Fibroblast of villous mesenchyme (primary cell): ENCODE measurements at places on chromosomes 4 and X. TPM values are rescaled to one million over a fixed set of nuclear protein-coding genes. Genes with fewer than 3 reads are reported as not detected.

DNA sequence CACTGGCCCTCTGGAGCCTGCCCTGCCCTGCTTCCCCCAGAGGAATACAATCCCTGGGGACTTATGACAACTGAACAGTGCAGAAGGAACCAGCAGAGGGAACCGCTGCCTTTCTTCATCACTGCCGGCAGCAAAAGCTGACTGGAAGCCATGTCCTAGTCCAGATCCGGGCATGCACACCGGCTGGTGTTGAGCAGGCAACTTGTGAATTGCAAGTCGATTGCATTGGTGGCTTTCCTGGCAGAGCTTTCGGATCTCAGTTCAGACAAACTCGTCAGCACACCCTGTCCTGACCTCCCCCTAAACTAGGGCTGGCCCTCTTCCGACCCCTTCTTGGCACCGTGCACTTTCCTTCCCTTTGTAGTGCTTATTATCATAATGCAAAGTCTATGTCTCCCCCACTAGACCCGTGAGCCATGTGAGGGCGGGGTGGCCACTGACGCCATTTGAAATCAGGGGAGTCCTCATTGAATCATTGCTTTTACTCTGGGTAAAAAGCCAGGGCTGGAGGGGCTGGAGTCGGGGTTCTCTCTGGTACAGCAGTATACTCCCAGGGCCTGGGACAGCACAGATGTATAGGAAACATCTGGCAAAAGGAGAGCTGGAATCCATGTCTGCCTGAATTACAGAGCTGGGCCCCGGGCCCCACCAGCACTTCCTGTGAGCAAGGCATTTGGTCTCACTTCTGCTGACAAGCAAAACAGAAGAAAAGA is 1.8 kb downstream of the ARHGAP4 start:
- DNase-seq = peak; percentile 51

DNA sequence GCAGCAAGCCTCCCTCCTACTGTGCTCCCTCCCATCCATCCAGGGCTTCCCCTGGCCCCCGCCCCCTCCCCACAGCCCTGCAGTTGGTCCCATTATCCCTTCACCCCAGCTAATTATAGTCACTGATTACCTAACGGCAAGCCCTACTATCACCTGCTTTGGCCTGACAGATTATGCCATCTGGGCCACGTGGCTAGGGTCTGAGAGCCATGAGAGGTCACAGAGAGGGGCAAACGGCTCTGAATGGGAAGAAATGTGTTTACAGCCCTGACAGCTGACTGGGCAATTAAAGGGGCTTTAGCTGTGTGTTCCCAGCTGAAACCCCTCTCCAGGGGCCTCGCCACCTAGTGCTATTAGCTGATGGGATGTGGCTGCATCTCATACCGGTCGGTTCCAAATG is 134.4 kb upstream of the CPEB2 start:
- DNase-seq = no peak

- DNase-seq = peak; percentile 51
These were observed 52.6 kb downstream of the HPRT1 start for GRCh38 chrX:134512566-134512965.

DNA sequence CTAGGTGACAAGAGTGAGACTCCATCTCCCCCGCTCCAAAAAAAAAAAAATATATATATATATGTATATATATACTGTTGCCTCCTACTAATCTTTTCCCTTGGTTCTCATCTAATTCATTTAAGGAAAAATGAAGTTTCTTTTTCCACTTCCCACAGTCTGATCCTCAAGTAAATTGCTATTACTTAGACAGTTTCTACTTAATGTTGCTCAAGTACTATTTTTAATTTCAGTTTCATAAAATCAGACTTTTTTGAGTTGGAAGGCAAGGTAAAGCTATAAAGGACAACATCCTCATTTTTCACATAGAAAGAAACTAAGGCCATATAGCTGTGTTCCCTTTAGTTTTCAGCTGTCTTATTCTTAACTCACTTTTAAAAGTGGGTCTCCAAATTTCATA is 5.8 kb downstream of the RXFP1 start:
- no peak for DNase-seq

DNA sequence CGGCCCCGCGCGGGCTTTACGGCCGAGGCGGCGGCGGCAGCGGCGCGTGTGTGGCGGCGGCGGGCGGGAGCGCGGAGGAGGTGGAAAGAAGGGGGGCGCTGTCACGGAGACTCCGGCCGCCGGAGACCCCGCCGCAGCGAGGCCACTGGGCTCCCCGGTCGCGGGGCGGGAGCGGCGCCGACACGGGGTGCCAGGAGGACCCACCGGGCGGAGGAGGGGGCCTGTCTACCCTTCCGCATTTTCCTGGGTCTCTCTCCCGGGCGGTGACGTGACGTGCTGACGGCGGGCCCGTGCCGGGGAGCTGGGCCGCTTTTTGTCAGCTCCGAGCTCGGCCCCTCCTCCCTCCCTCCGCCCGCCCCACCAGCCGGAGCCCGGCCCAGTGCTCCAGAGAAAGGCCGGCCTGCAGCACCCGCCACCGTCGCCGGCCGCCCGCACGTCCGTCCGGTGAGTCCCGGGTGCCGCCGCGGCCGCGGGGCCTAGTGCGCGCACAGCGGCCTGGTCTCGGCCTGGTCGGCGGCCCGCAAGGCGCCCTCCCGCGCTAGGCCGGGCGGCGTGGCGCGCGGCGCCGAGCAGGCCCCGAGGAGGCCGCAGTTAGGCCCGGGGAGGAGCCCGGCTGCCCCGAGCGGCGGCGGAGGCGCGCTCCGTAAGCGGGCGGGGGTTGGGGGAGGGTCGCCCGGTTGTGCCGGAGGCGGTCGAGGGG is at the start of gene ZFX:
TSS of gene ZFX (plus strand) at position 379 of the 700 bp plus-strand sequence. CDS start 23,014 bp downstream, outside the sequence.
- DNase-seq = peak; percentile 63

DNA sequence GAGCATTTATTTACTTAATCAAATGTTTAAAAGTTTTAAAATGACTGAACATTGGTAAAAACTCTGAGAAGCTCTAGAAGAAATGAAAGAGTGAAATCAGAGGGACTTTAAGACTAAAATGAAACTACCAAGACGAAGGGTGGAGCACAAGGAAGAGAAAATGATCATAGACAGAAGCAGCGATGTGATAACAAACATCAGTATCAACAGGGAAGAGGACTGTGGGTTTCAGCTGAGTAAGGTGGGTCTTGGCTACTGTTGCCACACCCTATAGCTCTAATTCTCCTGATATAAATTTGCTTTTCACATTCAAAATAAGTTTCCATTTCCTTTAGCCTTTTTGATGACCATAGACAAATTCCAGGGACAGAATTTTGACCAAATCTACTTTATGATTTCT is 18.4 kb downstream of the SOD3 start:
- no peak for DNase-seq

Gene EDA2R
- total RNA-seq = 8.1 and 18.1 TPM in 2 replicates

Gene TLL1
- 2.6 and 19.0 TPM in 2 replicates for total RNA-seq

Gene TRIML2
- total RNA-seq = 0.32 TPM in 1 of 2 replicates, not detected in the other

- peak; percentile 19 for DNase-seq
These were observed 65.7 kb downstream of the RBM47 start for GRCh38 chr4:40564004-40564403.
